ENCODE measurements at places on chromosomes 3 and 15. TPM values are rescaled to one million over a fixed set of nuclear protein-coding genes. Genes with fewer than 3 reads are reported as not detected.

The ATP13A5 gene
- total RNA-seq = not detected

The TSPAN3 gene
- 368 TPM for total RNA-seq

The C3orf38 gene
- 26.7 TPM for total RNA-seq

The EEF1AKMT4 gene
- 2.9 TPM for total RNA-seq

The ACKR2 gene
- 0.40 TPM for total RNA-seq

The CADM2 gene
- not detected for total RNA-seq

The GPR149 gene
- not detected for total RNA-seq
